ENCODE measurements at places on chromosomes 7 and 10.

GRCh38 chr7:98133621-98134303 is 27.1 kb downstream of the LMTK2 start:
- DNase-seq: no peak

GRCh38 chr10:24988831-24989640 is 26.9 kb downstream of the ENKUR start:
- no peak for DNase-seq

DNA sequence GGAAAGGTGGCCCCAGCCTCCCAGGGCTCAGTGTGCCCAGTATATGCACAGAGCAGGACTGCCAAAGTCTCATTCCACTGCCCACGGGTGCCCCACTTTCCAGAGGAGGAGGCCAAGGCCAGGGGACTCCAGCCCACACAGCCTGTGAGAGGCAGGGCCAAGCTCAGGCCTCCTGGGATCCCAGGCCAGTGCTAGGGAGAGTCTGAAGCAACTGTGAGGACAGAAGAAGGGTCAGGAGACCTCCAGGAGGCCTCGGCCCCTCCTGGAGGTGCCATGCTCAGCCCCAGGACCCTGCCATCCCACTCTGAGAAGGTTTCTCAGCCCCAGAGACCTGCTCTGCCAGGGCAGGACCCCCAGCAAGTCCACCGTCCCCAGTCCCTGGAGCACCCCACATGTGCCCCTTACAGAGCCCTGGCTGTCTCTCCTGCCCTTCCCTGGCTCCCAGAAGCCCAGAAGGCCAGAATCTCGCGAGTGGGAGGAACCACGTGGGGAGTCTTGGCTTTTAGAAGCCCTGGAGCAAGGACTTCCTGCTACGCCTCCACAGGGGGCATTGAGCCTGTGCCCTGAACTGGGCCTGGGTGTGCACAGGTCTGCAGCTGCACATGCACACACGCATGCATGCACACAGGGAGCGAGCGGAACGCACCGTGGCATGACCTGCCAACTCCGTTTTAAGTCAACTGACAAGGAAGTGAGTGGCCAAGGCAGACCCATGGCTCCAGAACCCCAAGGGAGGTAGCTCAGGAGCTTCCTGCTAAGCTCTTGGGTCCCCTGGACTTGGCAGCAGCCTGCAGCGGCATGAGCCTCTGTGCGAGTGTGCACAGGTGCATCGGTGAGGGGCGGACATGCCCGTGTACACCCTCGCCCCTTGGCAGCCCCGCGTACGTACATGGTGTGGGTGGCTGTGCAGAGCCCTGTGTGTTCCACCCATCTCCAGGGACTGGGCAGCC is 33.6 kb downstream of the ZCCHC24 start:
- no peak for DNase-seq

- no peak for DNase-seq
Observed at GRCh38 chr10:130884456-130884855, 427.1 kb downstream of the TCERG1L start.

- peak; percentile 46 for DNase-seq
Observed at GRCh38 chr7:74010407-74010806, 17.6 kb upstream of the ELN start.

GRCh38 chr7:157514746-157515145 is 177.9 kb downstream of the DNAJB6 start:
- DNase-seq: no peak

GRCh38 chr7:3673524-3673923 is 372.5 kb downstream of the SDK1 start:
- DNase-seq: no peak

- DNase-seq: no peak
Observed at GRCh38 chr7:158662610-158663427, 41.8 kb downstream of the NCAPG2 start.

DNA sequence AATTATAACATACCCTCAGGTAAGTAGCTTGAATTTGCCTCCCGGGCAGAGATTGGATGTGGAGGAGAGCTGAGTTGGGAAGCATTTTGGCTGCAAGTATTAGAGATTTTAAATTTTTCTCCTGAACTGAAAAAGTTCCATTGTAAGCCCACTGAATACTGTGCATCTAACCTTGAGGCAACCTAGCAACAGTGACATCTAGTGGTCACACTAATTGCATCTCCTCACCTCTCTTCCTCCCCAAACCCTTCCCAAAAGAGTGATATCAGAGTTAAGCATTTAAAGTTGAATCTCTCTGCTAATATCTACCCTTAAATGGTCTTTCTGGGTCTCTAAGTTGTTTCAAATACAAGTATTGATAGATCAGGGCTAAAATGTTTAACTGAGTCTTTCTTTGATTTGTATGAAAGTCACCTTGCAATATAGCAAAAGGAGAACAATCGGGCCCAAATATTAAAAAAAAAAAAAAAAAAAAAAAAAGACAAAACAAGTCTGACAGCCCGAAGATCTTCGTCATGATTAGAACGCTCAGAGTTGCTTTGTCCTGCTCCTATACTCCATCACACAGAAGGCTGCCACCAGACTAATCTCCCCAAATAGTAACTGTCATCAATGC is 40.4 kb upstream of the DLX5 start:
- peak; percentile 23 for DNase-seq

DNA sequence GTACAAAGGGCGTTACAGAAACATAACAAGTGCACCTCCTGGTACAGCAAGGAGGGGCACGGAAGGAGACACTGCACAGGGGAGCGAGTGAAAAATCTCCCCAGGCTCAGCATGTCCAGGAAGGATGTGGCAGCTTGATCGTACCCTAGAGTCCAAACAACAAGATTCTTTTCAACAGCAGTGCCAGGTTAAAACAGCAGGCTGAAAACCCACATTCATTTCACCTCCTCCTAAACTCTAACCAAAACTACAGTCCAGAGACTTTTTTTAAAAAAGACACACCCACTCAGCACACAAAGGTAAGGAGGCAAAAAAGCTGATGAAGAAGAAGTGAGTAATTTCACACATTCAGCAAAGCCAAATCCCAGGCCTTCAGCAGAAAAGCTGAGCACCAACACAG is 138.8 kb downstream of the SFMBT2 start:
- DNase-seq: no peak

- no peak for DNase-seq
Observed at GRCh38 chr7:88357781-88358525, 51.3 kb upstream of the STEAP4 start.

DNA sequence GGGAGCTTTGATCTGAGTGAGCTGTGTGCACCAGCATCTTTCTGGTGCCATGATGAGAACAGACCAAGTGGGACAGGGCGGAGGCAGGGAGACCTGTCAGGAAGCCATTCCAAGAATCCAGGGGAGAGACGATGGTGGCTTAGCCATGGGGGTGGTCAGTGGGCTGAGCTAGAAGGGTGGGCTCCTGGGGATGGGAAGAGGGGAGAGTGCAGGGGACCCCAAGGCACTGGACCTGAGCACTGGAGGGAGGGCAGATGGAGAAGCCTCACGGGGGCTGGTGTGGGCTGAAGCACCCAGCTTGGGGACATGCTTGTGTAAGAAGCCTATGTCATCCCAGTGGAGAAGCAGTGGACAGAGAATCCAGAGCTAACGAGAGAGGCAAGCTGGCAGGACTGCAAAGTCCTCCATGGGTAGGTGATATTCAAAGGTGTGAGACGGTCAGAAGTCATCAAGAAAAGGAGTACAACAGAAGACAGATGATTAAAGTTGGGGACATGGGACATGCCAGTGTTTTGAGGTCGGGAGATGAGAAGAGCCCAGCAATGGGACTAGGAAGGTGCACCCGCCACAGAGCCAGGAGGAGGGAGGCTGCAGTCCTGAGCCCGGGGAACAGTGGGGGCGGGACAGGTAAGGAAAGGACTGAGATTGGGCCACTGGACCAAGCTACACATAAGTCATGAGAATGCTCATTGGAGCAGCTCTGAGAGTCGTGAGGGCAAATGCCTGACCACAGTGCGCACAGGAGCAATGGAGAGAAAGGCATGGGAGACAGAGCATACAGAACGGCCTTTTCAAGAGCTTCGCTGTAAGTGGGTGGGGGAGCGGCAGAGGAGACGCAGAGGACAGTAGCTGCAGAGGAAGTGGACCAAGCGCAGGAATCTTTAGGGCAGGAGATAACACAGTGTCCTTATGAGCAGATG is 72.0 kb downstream of the GRID1 start:
- DNase-seq: no peak

DNA sequence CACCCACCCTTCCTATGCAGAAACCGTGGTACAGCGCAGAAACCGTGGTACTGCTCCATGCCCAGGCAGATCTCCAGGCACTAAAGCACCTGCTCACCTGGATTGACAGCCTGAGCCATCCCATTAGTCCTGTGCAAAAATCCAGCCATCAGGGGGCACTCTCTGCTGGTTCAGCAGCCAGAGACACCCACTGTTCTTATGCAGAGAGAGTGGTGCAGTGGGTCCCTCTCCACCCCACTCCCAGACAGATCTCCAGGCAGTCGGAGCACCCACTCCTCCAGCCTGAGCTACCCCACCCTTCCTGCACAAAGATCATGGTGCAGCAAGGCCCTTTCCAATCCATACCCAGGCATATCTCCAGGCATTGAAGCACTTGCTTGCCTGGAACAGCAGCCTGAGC is 219.8 kb downstream of the CTNNA3 start:
- DNase-seq: no peak

DNA sequence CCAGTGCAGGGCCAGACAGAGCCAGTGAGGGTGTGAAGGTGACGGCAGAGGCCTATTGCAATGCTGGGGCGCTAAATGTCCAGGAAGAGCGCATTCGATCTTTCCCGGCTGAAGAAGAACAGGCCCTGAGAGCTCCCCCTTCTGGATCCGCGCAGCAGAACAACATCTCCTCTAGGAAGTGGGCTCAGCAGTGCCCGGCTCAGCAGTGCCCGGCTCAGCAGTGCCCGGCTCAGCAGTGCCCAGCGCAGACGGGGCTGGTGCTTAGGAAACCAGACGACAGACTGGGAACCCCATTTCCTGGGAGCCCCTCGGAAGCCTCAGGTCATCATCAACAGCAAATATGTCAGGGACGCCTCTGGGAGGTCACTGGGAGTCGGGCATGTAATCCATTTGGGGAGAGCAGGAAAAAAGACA is 4.7 kb upstream of the NOS3 start:
- DNase-seq: peak; percentile 17

DNA sequence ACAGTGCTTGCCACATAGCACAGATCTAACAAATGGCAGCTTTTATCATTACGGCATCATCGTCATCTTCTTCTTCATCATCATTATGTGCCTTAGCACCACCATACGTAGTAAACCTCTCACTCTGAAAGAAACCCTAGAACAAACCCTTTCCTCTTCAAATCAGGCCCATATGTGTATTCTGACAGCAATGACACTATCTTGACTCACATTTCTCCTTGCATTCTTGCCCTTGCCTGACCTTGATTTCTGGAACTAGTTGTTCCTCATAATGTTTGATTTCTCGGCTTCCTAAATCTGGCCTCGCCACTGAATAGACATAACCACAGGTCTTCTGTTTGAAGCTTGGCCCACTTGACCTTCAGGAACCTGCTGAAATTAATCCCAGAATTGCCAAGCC is 115.3 kb downstream of the DGKI start:
- DNase-seq: peak; percentile 5

- no peak for DNase-seq
Observed at GRCh38 chr7:80945976-80946375, 27.1 kb upstream of the SEMA3C start.

GRCh38 chr10:109616359-109616980 is 306.8 kb downstream of the XPNPEP1 start:
- no peak for DNase-seq

DNA sequence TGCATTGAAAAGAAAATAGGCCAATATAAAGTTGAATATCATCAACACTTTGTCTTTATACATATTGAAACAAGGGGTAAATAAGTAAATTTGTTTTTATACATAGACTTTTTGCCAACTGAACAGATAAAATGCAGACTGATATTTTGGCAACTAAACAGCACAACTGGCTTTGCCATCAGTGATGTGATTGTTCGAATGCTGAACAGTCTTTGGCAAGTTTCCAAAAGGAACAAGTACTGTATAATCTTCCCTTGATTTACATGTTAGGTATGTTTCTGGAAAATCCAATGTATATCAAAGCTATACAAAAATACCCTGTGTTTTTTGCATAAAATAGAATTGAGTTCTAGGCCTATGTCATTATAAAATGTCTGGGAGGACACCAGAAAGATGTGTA is 18.2 kb upstream of the ANKRD1 start:
- no peak for DNase-seq

- DNase-seq: no peak
Observed at GRCh38 chr7:158846304-158846703, 10.1 kb upstream of the DYNC2I1 start.
